ENCODE measurements at places on chromosomes 3 and 15.
A peak's percentile ranks its signal among the peaks of the same experiment; 100 is the strongest.

DNA sequence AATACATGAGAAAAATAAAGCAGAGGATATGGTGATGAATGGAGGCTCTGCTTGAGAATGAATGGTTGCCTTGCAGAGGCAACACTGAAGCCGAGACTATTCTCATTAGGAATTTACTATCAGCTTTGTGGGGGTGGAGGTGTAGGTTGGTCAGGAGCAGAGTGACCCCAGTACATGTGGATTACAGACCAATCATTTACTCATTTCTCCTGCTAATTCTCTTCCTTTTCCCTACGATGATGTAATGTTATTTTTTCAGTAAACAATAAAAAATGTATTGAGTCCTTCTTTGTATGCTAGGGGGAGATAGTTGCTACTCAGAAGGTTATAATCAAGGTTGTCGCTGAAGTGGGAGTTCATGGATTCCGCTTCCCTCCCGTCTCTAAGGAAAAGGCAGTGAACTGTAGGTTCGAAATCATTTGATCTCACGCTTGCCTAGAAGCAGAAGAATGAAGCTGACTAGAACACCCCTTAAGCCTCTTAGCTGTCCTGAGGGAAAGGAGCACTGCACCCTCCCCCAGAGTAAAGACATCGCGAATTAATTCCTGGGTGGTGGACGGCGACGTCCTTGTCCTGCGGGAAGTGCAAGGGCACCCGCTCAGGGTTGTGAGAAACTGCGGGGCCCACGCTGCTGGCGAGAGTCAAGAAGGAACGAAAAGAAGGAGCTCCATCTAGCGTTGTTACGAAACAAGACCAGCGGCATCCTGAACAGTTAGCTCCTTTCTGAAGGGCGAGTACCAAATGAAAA lies 213.2 kb upstream of the PFN2 start:
- peak; percentile 83 for DNase-seq

- no peak for DNase-seq
Observed at GRCh38 chr3:56356808-56357207, 111.5 kb downstream of the ERC2 start.

DNA sequence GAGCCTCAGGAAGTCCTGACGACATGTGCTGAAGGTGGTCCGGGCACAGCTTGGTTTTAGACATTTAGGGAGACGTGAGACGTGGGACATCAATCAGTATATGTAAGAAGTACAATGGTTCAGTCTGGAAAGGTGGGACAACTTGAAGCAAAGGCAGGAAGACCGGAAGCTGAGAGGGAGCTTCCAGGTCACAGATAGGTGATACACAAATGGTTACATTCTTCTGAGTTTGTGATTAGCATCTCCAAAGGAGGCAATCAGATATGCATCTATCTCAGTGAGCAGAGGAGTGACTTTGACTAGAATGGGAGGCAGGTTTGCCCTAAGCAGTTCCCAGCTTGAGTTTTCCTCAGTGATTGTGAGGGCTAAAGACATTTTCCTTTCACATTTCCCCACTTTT lies 282.1 kb downstream of the RYR3 start:
- no peak for DNase-seq

GRCh38 chr3:120420928-120421551 lies 29.8 kb downstream of the FSTL1 start:
- DNase-seq = peak; percentile 75

DNA sequence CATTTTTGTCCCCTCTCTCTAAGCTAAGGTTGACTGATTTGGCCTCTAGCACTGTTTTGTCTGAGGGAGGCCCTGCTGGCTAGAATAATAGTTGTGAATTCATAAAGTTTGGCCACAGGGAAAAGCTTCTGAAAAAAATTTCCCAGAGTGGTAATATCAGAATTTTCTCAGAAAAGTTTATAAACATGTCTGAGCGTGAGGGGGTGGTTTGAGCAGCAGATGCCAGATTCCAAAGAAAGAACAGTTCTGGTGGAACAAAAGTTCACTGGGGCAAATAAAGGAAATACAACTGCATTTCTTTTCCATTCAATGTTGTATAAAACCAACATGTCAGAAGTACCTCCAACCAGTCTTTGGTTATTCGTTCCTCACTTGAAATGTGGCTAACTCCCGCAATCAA lies 61.2 kb downstream of the CLDN1 start:
- DNase-seq = peak; percentile 18

- no peak for DNase-seq
Observed at GRCh38 chr3:18033581-18034108, 291.2 kb upstream of the TBC1D5 start.

DNA sequence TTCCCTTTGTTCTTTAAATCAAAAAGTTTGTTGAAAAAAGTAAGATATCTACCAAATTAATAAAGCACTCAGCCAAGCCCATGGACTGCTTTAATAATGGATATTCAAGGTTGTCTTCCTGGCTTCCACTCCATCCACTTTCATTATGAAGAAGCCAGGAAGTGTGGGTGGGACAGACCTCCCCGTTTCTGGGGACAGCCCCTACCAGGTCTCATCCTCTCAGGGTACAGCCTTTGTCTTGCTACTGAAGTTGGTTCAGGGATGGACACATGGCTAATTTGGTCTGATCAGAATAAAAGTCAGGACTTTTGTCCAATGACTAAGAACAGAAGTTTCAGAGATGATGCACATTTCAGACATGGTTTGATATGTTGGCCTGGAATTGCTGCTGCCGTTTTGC lies 32.6 kb downstream of the CCNB2 start:
- no peak for DNase-seq

DNA sequence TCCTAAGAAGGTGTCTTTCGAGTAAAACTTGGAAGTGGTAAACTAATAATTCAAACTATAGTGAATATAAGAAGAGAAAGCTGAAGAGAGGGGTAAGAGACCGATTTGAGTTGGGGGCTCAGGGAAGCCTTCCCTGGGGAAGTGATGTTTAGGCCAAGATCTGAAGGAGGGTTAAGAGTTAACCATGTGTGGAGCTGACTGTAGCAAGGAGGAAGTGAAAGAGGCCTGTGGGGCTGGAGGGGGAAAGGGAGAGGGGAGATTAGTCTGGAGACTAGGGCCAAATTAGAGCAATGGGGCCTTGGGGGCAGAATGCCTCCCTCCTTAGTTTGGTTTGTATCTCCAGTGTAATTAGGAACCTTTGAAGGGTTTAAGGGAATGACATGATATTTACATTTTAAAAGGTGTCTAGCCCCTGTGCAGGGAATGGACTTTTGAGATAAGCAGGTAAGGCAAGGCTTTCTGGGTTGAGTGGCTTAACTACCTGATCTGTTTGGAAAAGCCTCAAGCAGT lies 2.2 kb downstream of the ZNF592 start:
- no peak for DNase-seq

DNA sequence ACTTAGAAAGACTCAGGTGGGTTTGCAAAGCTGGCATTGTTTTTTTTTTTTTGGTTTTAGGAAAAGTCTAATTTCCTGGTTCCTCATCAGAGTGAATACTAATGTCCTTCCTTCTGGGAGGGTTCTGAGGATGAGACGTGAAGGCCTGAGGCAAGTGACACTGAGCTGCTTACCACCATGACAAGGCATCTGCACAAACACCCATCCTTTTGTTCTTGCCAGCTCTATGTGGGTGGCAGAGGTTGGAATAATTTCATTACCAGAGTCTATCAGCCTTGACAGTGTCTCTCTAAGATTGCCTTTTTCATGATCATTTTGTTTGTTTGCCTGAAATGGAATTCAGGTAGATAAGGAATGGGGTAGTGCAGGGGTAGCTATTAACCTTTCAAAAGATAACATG lies 17.1 kb downstream of the RTP4 start:
- DNase-seq = no peak

- DNase-seq = no peak
Observed at GRCh38 chr3:182503401-182503800, 289.9 kb upstream of the ATP11B start.

DNA sequence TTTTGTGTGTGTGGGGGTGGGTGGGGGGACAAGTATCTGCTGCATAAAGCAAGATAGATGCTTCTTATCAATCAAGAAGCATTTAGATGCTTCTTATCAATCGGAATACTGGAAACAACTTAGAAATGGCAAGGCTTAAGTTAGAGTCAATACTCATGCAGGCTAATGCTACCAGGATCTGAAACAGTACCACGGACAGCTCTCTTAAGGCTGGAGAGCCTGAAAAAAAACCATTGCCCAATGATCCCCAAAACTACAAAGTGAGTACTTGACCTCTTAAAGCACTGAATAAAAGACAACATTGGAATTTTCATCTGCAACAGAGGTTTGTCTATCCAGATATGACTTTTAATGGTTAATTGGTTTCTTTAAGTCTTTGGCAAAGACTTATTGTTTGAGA lies 262.3 kb downstream of the GAP43 start:
- DNase-seq = peak; percentile 26

- no peak for DNase-seq
Observed at GRCh38 chr3:58134468-58134867, 76.3 kb downstream of the DNASE1L3 start.

DNA sequence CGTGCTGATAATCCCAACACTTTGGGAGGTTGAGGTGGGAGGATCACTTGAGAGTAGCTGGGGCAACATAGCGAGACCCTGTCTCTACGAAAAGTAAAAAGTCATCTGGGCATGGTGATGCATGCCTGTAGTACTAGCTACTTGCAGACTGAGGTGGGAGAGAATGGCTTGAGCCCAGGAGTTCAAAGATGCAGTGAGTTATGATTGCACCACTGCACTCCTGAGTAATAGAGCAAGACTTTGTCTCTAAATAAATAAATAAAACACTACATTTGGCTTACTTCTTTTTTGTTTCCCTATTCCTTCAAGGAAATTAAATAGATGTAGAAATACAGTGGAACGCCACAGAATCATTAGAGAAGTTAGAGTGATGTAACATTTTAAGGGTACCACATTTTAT lies 20.1 kb upstream of the LDHAL6B start:
- peak; percentile 91 for DNase-seq

GRCh38 chr3:104901396-104901795 lies 465.3 kb upstream of the ALCAM start:
- DNase-seq = no peak

- no peak for DNase-seq
Observed at GRCh38 chr3:151146731-151147091, 56.3 kb downstream of the GPR171 start.
